DND-41 (cell line): ENCODE measurements at places on chromosomes 2 and 18.

- DNase-seq: no peak
These were observed 1407.4 kb upstream of the ZEB2 start for GRCh38 chr2:145927131-145927950.

- no peak for DNase-seq
These were observed 62.8 kb downstream of the DTNA start for GRCh38 chr18:34772887-34773286.

DNA sequence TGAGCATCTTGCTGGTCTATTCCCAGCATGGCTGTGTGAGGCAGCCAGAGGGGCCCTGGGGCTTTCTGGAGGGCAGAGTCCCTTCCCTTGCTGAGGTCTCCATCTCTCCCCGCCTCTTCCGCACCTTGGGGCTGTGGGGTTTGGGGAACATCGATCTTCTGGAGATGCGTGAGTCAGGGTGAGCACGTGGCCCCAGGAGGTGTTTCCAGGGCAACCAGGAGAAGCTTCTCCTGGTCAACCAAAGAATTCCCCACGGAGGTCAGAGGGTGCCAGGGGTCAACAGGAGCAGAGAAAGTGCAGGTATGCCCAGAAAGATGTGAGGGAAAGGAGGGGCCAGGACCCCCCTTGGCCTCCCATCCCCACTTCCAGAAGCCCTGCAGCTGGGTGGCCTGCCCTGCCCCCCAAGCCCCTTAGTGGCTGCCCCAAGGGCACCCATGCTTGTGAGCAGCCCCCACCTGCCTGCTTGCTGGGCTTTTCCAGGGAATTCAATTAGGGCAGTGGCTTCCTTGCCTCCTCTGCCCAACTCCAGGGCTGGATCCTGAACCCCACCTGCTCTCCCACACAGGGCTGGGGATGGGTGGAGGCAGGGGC, 2.8 kb upstream of the PROM2 start:
- DNase-seq: no peak

GRCh38 chr18:77321823-77322805, 72.5 kb downstream of the GALR1 start:
- DNase-seq: no peak

- no peak for DNase-seq
These were observed 48.9 kb downstream of the PAX8 start for GRCh38 chr2:113229795-113230194.

DNA sequence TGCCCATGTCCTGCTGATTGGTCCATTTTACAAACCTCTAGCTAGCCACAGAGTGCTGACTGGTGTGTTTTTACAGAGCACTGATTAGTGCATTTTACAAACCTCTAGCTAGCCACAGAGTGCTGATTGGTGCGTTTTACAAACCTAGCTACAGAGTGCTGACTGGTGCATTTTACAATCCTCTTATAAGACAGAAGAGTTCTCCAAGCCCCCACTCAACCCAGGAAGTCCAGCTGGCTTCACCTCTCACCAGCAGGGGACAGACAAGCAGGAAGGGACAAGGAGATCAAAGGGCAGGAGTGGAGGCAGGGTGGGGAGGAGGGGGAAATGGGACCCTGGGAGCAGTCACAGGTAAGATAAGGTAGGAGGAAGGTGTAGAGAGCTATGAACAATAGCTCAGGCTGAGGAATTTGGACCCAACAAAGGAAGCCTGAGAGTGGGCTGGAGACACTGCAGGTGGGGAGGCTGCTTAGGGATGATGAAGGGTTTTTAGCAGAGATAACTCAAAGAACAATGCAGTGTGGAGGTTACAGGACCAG, 37.1 kb downstream of the SH2D6 start:
- no peak for DNase-seq

- no peak for DNase-seq
These were observed 4.9 kb downstream of the ADCY3 start for GRCh38 chr2:24915175-24915574.

DNA sequence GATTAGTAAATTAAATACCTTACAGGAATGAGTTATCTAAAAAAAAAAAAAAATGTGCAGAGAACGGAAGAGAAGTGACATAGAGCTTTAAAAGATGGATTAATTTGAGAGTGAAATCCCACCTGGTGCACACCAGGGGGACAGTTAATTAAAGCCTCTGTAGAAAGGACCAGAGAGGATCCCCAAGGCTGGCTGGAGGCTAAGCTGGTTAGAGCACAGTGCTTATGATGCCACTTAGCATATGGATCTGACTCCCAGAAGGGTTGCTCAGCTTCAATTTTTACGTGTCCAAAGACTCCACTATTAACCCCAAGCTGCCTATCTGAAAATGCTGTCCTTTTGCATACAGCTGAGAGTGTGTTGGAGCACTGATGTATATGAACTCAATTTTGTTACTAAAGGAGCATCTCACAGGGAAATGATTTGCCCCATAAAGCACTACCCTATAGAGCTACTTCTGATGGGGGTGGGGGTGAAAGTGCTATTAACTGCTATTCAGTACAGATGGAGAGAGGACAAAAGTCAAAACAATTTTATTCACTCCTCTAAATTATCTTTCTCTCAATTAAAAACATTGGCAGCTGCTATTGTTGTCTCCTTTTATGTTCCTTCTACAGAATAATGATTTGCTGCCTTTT, 15.2 kb upstream of the SLC8A1 start:
- no peak for DNase-seq

DNA sequence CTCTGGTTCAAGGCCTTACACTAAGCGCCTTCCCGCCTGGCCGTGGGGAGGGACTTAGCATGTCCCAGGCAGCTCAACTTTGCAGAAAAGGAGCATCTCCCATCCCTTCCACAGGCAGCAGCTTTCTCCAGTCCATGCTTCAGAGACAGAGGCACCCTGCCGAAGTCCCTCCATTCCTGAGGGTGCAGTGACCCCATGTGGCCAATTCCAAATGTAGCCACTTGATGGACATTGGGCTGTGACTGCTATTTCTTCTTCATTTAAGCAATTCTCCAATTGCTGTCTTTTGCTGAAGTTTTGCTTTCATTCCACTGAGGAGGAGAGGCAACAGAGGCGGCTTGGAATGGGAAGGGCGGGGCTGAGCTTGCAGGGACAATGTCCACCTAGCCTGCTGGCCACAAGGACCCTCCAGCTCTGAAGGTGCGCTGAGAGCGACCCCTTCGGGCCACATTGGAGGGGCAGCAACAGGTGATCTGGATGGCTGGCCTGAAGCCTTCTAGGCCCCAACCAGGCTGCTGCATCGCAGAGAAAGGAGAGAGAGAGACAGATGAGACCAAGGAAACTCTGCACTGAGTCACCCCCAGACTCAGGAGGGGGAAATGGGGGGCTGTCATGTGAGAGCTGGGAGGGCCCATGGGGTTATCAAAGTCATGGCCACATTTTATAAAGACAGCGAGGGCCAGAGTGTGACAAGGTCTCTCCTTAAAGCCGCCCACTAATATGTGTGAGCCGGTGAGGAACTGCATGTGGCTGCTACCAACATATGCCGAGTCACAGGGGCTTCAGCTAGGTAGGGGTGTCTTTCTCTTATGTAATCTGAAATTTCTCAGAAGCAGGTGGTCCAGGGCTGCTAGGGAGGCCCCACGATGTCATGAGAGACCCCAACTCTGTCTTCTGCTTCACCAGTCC, 61.3 kb downstream of the LONRF2 start:
- DNase-seq: peak; percentile 62

DNA sequence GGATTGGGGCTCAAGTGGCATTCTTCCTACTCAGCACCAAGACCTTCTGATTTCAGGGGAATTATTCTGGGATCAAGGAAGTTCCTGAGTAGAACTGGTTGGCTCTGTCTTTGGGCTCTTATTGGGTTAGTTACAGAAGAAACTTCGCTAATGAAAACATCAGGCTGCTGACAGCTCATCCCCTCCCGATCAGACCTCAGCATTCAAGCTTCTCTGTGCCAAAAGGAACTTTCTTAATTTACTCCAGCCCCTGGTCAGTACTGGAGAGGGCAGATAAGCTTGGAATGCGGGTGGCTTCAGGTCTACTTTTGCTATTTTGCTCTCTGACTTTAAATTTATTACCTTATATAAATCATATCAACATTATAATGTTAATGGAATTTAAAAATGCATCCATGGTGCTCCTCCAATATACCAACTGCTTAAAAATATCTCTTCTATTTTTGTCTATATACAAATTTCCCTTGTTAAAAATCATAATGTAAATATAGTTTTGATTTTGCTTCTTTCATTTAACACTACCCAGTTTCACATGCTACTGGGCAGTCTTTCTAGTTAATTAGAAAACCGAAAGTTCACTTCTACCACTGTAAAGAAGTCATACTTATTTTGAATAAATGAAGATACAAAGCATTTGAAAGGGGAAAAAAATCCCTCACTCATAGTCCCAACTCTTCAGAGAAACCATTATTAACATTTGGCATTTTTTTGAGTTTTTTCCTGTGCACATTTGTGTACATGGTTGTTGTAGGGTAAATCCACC, 34.4 kb downstream of the PCARE start:
- DNase-seq: no peak

DNA sequence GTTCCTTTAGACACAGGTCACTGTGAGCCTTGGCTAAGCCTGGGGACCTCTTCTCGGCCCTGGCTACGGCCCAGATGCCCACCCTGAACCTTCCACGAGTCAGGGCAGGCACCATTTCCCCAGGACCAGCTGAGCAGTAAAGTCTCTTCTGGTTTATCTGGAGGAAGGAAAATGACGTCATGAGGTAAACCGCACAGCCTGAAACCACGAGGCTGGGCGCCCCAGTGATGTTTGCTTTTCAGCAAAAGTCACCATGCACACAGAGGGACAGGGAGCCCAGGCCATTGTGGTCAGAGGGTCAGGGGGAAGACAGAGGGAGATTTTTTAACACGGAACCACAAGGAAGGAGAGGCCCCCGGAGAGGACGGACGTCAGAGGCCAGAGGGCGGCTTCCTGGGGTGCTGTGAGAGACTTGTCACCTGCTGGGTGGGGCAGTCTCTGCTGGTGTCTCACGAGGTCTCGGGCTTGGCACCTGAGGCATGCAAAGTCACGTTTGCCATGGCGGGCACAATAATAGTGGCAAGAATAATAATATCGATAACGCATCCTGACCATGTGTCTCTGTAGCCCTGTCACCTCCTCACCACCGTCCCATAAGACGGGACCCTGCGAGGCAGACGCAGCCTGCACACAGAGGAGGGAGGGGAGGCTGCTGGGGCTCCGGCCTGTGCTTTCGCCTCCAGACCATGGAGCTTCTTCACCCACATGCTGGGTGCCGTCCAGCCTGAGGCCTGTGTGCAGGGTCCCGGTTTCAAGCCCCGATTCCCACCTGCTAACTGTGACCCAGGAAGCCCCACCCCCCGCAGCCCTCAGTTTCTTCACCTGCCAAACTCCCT, 33.2 kb upstream of the FOSL2 start:
- peak; percentile 79 for DNase-seq

DNA sequence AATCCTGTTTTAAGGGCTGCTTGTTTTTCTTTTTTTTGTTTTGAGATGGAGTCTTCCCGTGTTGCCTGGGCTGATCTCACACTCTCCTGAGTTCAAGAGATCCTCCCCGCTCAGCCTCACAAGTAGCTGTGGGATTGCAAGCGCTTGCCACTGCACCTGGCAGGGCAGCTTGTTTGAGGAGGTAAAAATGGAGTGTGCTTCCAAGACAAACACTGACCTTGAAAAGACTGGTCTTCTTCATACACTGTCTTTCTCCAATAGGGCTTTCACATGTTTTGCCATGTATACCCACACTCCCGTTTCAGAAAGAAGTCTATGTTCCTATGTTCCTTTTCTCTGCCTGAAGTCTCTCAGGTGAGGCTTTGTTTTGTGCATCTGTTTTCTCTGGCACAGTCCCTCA, 32.6 kb upstream of the LDAH start:
- no peak for DNase-seq

GRCh38 chr2:38509314-38509946, 93.3 kb downstream of the HNRNPLL start:
- no peak for DNase-seq

GRCh38 chr2:64854773-64855237, 134.4 kb upstream of the SLC1A4 start:
- DNase-seq: no peak

DNA sequence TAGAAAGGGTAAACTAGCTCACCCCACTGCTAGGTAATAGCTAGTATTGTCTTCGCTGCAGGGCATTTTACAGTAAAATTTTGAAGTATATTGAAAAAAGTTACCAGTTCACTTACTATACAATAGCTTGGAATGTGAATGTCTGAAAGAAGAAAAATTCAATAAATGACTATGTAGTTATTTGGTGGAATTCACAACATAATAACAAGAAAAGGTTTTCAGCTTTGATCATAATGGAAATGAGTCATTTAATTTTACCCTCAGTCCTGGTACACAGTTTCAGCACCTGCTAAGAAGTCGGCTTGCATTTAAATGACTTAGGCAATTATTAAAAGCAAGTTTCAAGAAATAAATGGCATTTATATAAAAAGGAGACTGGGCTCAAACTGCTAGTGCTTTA, 90.4 kb downstream of the NUP35 start:
- no peak for DNase-seq

GRCh38 chr2:192218377-192218776, 23.6 kb upstream of the TMEFF2 start:
- DNase-seq: no peak

DNA sequence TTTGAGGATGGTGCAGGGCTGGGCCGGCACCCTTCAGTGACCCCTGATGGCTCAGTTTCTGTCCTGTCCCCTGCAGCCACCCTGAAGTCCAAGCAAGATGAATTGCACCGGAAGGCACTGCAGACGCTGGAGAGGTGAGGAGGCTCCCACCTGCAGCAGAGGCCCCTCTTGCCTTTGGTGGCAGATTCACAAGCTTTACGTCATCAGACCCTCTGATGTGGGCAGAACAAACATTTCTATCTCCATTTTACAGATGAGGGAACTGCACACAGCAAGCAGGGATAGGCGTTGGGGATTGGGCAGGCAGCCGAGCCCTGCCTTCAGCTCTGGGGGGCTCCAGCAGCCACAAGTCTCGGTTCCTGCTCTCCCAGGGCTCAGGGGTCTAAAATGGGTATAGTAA, 107.7 kb upstream of the MCFD2 start:
- peak; percentile 40 for DNase-seq
